ENCODE measurements at places on chromosomes 16 and 17.

- DNase-seq = peak; percentile 62
Observed at GRCh38 chr16:77599793-77600415, 122.4 kb upstream of the NUDT7 start.

- peak; percentile 30 for DNase-seq
Observed at GRCh38 chr16:73092236-73092781, 44.4 kb upstream of the ZFHX3 start.

DNA sequence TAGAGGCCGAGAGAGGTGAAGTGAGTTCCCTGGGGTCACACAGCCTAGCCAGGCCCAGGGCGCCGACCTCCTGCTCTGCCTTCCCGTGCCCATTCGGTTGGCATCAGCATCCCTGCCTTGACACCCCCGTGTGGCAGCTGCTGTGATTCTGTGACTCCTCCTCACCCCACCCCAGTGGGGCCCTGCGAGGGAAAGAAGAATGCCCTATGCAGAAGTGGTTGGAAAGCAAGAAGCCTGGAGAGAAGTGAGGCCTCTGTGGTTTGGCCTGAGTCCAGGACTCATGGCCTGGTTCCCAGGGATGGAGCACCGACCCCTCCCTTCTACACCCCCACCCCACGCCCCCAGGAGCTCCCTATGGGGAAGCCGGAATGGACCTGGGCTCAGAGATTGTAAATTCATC is 296.2 kb downstream of the SEC14L1 start:
- DNase-seq = no peak

DNA sequence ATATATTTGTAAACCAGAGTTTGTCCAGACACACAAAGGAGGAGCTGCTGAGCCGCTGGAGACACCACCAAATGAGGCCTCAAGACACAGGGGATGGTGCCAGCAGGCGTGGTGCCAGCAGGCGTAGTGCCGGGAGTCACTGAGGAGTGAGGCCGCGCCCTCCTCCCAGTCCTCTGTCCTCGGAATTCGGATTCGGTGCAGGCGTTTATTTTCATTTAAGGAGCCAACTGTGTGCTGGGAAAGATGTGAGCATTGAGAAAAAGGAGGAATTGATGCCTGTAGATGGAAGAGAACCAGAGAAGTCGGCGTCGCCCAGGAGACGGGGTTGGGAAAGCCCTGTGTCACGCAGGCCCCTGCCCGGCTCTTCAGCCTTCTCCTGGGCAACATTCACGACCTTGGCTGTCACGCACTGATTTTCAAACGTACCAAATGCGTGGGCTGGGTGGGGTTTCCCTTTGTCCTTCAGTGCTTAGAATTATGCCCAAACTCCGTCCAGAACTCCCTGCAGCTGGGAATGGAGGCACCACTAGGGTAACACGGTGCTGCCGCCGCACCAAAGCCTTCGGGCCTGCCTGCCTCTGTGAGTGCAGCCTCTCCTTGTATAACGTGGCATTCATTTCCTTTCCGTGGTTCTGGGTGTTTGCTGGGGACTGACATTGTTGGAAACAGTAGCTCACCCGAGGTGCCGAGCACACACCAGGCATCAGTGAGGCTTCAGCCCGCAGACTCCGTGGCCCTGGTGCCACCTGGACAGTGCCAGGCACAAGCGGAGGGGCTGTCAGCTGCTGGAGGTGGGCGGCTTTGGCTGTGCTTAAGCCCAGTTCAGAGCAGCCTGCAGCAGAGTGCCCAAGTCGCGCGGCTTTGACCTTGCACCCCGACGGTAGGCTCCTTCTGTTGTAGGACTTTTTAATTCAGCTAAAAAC is 49.0 kb upstream of the CHMP6 start:
- no peak for DNase-seq

GRCh38 chr16:55076053-55076452 is 145.4 kb downstream of the IRX5 start:
- no peak for DNase-seq

GRCh38 chr16:56228476-56228875 is 37.2 kb downstream of the GNAO1 start:
- DNase-seq = no peak

- no peak for DNase-seq
Observed at GRCh38 chr17:47197821-47198220, 8.7 kb upstream of the CDC27 start.

GRCh38 chr17:1069847-1070246 is 72.9 kb downstream of the TIMM22 start:
- DNase-seq = no peak

DNA sequence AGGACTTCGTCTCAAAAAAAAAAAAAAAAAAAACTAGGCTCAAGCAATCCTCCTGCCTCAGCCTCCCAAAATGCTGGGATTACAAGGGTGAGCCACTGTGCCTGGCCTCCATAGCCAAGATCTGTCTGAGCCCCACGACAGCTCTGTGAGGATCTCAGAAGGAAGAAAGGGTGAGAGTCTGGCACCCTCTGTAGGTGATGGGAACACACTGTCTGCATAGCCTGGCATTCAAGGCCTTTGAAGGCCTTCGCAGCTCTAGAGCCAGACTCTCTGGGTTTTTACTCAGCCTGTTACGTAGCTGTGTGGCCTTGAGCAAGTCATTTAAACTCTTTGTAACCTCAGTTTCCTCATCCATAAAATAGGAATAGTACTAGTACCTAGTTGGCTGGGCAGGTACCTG is 6.3 kb upstream of the XPO6 start:
- no peak for DNase-seq

DNA sequence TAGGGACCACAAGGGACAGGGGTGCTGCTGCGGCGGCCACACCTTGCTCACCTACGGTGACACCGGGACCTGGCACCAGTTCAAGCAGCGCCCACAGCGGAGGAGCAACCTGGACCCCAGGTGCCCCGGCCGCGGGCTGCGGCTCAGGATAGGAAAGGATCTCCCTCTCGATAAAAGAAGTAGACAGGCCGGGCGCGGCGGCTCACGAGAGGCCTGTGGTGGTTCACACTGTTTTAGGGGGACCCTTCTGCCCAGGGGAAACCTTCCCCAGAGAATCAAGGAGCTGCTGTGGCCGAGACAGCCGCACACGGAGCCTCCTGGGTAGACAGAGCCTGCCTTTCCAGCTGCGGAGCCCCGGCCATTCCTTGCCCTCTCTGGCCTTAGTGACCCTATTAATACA is 17.9 kb upstream of the ATP2A3 start:
- DNase-seq = no peak

DNA sequence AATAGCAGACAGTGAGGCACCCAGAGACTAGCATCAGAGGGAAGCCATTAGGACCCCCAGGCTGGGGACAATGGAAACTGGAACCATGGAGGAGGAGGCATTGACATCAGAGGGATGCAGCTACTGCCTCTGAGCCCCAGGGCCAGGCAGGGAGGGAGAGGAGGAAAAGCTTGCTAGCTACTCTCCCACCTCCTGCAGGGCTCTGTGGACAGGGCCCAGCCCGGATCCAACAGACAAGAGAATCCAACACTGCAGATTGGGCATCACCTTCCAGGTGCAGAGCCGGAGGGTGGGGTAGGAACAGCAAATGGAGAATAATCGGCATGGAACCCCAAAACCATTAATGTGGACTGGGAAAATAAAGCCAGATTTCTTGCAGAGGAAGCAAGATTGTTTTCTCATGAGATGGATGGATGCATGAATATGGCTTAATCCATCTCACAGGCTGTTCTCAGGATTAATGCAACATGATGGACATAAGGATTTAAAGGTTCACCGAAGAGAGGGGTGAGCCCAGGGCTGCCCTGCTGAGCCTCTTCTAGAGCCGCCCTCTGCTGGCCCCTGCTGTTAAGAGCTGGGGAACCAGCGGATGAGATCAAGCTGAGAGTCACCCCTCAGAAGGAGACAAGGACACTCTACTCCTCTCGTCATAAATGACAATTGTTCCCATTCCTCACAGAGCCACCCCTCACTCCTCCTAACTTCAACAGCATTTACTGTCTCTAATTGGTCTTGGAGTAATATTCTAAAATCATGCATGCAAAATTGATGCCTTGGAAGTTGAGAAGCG is 48.8 kb downstream of the DNAH3 start:
- no peak for DNase-seq

DNA sequence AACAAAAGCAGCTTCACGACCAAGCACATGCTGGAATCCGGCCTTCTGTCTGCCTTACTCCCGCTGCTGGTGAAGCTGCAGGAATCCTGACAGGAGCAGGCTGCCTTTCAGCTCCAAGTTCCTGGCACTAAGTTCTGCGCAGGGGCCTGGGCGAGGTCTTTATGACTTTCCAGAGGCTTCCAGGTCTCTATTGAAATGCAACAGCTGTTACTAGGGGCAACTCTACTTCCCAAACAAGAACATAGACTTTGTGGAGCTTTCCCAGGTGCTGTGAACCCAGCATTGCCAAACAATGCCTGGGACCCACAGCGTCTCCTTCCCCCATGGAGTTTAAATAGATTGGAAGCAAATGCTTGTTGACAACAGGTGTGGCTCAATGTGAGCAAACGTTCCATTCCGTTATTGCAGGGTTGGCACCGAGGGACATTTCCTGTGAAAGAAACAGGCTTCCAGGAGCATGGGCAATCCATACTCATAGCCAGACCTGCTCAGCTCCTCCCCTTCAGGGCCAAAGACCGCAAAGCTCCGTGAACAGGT is 156.0 kb downstream of the CDH13 start:
- no peak for DNase-seq

GRCh38 chr16:3665508-3665907 is 11.0 kb downstream of the DNASE1 start:
- no peak for DNase-seq

GRCh38 chr16:12079412-12079965 is 103.0 kb downstream of the SNX29 start:
- peak; percentile 26 for DNase-seq

DNA sequence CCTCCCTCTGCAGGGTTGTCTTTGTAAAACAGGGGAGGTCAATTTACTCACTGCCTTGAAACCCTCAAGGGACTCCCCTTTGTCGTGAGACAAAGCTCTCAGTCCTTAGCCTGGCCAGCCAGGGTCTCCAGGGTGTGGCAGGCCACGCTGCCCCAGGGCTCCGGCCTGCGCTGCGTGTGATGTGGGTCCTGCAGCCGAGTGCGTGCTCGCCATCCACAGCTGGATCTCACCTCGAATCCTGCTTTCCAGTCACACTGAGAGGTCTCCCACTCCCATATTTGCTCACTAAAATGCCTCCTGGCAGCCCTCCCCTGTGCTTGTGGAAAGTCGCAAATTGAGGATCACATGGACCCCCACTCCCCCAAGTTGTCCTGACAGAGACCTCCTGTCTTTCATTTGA is 10.0 kb upstream of the CLEC18C start:
- no peak for DNase-seq

GRCh38 chr17:66677201-66677981 is 157.5 kb upstream of the CACNG5 start:
- DNase-seq = no peak

- DNase-seq = peak; percentile 63
Observed at GRCh38 chr17:55086635-55087058, 118.1 kb downstream of the STXBP4 start.

DNA sequence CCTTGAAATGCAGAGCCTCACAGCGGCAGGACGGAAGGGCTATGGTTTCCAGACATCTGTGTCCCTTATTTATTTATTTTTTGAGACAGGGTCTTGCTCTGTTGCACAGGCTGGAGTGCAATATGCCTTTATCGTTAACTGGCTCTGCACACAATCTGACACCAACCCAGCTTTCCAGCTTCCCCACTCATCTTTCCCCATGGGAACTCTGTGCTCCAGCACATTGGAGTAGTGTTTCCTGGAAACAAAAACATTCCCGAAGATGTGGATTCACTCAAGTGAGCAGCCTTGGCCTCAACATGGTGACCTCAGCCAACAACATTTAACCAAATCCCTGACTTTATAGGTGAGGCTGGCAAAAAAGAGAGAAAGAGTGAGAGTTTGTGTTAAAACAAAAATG is 307.1 kb downstream of the TMEM114 start:
- no peak for DNase-seq

DNA sequence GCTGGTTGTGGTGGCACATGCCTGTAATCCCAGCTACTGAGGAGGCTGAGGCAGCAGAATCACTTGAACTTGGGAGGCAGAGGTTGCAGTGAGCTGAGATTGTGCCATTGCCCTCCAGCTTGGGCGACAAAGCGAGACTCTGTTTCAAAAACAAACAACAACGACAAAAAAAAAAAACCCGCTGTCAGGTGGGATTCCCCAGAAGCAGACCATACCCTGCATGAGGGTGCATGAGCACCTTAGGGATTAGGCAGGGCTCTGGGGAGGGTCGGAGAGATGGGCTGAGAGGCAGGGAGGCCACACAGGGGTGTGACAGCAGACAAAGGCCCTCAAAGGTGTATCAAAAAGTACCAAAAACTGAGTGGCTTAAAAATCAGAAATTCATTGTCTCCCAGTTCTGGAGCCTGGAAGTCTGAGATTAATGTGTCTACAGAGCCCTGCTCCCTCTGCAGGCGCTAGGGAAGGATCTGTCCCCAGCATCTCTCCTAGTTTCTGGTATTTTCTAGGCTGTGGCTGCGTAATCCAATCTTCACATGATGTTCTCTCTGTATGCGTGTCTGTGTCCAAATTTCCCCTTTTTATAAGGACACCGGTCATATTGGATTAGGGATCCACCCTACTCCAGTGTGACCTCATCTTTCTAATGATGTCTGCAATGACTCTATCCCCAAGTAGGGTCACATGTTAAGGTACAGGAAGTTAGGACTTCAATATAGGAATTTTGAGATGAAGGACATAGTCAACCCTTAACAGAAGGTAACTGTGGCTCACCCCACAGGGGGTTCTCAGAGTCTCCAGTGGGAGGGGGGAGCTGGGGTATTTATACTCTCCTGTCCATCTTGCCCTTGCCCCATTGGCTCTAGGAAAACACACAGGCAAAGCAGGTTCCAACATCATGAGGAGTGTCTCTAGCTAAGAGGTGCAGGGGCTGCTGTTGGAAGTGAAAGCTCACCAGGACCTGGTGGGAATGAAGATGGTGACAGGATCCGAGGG is 13.6 kb upstream of the TVP23A start:
- DNase-seq = no peak

DNA sequence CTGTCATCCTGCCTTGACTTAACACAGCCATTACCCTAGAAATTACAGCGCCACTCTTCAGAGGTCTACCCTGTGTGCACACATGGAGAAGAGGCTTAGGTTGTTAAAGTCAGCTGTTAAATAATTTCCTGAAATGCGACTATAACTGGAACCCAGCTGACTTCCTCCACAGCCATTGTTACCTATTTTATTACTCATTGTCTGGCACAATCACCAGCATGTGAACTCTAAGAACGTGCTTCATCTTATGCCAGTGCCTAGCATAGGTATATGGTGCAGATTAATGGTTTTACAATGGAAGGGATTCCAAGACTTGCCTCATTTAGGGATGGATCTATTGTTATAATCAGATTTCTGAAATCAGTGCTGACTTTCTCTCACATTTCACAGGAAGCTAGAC is 11.9 kb downstream of the RDM1 start:
- DNase-seq = peak; percentile 68

Measured in kidney capillary endothelial cell (primary cell).